ENCODE measurements at places on chromosomes 6 and 20.

DNA sequence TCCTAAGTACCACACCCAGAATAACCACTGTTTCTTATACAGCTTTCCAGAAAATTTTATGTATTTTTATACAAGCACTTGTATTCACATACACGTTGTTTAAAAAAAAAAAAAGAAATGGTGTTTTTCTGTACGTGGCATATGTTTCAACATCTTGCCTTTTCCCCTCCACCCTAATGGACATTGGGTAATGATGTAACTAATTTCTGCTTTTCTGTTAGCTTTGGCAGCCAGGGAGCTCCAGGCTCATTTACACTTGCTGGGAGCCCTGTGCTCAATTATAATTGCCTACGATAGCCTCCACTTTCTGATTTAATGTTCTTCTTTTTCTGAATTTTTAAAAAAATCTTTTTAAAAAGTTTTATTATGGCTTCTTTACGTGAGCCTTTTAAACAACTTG, 352.4 kb downstream of the UTRN start:
- no peak for DNase-seq

- no peak for DNase-seq
Observed at GRCh38 chr6:14475306-14475705, 357.7 kb downstream of the CD83 start.

DNA sequence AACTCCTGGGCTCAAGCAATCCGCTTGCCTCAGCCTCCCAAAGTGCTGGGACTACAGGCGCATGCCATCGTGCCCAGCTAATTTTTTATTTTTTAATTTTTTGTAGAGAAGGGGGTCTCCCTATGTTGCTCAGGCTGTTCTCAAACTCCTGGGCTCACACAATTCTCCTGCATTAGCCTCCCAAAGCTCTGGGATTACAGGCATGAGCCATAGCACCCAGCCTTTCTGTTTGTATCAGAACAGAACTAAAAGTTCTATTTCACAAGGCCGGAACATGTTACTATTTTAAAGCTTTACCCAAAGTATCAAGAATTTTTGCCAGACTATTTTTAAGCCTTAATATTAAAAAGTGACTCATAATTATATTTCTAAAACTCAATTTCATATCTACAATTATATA, 42.4 kb downstream of the NDRG3 start:
- no peak for DNase-seq

- no peak for DNase-seq
Observed at GRCh38 chr6:144330017-144330987, 45.2 kb downstream of the UTRN start.

DNA sequence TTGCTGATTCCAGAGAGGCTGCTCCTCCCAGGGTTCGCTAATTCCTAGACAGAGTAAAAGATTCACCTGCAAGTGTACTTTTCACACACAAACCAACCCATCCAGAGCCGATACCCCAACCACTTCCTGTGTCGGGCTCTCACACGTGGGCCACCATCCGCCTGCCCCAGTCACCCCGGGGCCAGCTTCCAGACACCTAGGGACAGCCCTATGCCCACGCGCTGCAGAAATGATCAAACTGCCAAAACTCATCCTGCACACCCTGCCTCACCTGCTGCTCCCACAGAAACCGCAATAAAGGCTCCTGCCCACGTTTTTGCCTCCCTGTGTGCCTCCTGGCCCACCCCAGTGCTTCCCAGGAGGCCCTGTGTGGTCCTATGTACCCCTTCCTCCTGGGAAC, 59.5 kb downstream of the PSMG4 start:
- DNase-seq: peak; percentile 19

- DNase-seq: peak; percentile 16
Observed at GRCh38 chr6:24547243-24547642, 52.5 kb downstream of the ALDH5A1 start.

- DNase-seq: peak; percentile 70
Observed at GRCh38 chr6:31585491-31585890, 586 bp upstream of the LST1 start.

- DNase-seq: peak; percentile 93
Observed at GRCh38 chr6:31575335-31575901, at the start of gene TNF. TNF (plus strand) TSS chr6:31575565; CDS start chr6:31575742, 177 bp downstream.

DNA sequence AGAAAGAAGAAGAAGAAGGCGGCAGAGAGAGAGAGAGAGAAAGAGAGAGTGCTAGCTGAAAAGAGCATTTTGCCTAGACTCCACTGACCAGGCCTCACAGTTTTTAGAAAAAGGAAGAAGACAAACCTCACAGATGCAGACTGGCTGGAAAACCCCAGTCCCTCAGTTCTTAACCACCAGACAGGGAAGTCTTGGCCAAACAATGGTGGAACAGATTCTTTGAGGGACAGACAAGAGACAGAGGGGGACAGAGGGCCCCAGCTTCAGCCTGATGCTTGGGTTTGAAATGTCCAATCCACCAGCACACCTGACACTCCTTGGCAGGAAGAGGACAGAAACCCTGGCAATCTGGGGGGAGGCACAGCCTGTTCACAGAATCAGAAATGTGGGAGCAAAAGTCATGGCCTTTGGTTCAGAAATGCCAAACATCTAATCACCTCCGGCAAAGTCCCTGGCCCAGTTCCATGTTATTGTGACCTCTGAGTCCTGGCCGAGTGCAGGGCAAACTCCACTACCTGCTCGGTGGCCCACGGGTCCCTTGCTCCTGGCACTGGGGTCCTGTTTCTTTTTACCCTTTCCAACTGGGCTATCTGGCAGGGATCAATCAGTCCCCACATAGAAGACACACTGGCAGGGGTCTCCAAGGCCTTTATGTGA, 235.2 kb downstream of the LY86 start:
- DNase-seq: peak; percentile 16

GRCh38 chr6:127907960-127908640, 7.2 kb upstream of the THEMIS start:
- DNase-seq: peak; percentile 47

DNA sequence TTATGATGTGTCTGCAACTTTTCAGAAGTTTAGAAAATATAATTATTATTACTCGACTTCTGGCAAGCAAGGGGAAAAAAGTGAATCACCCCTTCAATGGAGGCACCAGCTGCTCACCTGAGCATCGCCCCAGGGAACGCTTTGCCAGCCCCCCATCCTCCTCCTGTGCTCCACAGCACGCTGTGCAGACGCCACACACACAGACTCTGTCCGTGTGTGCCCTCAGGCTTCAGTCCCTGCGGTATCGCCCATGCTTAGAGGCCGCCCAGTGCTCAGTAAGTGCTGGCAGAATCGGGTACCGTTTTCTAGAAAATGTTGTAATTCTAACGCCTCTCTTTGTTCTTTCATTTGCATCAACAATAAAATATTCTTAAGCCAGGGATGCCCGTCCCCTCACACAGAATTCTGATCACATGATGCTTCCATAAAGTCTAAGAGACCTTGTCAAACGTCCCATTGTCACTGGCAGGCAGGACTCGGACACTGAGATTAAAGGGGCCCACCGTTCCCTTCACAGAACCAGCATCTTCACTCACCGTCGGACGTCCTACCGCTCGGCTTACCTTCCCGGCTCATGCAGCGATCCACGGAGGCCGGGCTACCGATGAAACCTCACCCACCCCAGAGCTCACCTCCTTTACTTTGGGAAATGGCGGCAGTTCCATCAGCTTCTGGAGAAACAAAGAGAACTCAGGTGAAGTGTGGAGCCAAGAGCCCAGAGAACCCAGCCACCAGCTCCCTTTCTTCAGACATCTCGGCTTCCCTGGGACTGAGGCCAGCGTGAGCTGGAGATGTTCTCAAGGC, 105.5 kb downstream of the DLL1 start:
- no peak for DNase-seq

DNA sequence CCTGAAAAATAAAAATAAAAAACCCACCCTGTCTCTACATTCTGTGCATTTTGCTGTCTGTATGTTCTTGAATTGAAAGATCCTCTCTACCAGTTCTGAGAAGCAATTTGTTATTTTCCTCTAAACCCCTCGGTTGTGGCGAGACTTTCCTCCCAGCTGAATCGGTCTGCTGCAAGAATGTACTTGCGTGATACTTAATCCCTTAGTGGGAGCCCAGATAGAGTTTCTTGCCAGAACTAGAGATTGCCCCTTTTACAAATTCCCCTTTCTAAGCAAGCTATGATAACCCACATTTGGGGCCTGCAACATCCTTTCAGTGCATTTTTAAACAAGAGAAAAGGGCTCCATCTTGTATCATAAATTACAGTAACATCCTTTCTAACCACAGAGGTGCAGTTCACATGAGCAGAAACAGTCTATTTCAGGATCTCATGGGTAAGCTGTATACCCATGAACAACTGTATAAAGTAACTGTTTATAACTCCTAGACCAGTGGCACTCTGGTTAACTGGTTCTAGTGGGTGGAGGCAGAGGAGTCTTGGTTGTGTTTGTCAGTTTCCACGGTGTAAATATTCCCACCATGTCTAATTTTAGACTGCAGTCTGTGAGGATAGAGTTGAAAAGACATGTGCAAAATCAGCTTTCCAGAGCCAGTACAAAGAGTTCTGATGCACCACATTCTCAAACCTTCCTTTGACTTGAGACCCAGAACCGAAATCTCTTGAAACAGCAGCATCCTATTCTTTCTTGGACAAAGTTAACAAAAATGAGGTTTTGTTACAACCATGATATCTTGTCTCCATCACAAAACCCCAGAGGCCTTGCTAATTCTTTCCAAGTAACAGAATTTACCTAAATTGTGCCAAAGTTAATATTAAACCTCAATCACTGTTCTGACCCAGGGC, 113.1 kb upstream of the ZNF217 start:
- peak; percentile 11 for DNase-seq

- no peak for DNase-seq
Observed at GRCh38 chr20:50592282-50593004, 82.3 kb downstream of the PTPN1 start.

- DNase-seq: peak; percentile 55
Observed at GRCh38 chr20:35739294-35740163, 2.5 kb downstream of the RBM39 start.

DNA sequence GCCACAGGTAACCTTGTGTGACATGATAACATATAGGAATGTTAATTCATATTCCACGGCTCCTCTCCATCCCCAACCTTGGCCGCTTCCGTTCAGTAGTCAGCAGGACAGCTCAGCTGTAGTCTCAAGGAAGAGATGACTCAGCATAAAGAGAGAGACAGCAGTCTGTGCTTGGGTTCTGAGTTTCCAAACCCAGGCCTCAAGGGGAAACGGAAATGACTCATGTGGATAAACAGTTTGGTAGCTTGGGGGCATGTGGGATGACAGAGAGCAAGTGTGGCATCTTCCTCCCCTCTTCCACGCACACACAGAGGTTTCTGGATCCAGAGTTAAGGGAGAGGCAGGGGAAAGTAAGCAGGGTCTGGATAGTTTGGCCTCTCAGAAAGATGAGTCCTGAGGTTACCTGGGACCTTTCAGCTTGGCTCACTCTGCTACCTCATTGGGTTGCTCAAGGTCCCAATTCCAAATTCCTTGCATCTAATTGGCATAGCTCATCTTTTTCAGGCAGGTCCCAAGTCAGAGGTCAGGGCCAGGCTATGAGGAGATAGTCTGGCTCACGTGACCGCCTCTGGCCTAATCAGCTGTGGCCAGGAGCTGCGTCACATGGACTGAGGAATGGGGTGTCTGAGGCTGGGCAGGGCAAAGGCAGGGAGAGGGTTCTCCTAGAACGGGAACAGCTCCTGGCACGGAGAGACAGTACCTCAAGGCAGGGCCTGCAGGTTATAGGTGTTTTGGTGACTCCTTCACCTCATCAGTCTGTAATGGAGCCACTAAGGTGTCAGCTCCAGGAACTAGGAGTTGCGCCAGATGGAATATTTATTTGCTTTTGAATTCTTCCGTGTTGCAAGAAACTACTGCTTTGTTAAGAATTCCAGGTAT, 36.5 kb upstream of the MLN start:
- DNase-seq: peak; percentile 6

DNA sequence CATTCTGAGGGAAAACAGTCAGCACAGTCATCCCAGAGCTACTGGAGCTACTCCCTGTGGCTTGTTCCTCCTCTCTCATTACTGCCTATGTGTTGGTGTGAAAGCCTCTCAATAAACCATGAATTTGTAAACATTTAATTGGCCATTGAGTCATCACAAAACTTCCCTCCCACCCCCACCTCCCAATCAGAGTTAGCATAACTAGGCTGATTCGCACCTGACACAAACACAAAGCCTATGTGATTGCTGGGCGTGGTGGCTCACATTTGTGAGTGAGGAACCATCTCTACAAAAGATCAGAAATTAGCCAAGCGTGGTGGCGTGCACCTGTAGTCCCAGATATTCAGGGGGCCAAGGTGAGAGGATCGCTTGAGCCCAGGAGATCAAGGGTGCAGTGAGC, 17.1 kb upstream of the SNTA1 start:
- no peak for DNase-seq

- DNase-seq: no peak
Observed at GRCh38 chr20:49661560-49662329, 51.9 kb downstream of the B4GALT5 start.

DNA sequence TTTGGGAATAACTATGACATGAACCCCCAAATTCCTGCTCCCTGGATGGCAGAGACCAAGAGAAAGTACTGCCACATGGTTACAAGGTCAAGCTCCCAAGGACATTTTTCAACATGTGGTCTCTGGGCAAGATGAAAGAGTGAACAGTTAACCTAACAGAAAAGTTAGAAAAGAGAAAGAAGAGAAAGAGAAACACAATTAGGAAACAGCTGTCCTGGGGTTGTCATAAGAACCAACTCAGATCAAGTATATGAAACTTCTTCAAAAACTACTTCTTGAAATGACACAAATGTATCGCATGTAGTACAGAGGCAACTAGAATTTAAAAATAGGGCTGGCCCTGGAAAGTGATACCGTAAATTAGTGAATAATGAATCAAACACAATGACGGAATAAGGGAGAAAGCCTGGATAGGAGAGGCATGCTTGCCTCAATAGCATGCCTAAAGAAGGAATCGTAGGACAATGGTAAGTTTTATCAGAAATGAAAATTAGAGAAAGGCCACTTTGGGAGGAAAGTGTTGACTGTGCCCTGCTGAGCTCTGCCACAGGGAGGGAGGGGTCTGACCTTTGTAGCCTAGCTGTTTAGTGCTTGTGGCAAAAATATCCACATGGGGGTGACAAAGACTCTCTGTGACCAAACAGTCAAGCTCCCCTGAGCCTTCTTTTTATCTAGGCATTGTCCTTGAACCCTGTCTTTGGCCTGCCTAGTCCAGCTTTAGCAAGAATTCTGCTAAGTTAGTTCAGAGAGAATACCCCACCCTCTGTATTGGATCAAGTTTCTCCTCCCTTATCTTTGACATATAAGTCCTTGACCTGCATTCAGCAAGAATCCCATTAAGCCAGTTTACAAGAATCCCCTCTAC, 4.3 kb upstream of the DCBLD1 start:
- no peak for DNase-seq

DNA sequence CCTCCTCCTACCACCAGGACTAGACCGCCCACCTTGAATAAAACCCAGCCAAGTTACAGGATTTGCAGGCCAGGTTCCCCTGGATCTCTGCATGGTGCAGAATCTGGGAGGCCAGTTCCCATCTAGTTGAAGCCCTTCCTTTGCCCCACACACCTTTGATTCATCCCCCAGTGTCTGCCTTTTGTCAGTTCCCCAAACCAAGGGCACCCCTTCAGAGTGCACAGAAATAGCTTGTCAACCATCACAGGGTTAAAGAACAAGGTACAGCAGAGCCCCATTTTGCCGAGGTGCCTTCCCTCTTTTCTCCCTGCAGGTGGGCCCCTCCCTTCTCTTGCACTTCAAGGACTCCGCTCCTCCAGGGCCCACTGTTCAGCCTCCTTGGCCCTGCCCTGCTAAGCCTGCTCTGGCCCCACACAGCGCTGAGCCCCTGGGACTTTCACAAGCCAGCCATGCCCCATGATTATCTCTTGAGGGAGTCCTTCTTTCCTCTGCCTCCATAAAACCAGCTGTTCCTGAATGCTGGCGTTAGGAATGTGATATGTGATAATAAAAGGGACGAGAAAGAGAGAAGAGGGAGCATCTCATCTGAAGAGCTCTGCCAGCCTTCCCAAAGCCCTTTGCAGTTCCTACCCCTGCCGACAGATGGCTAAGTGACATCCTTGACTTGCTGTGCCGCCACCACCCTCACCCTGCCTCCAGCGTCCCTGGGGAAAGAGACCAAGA, 280.3 kb downstream of the CDC5L start:
- DNase-seq: peak; percentile 9

Measured in CD4-positive, alpha-beta T cell treated with Interleukin-1 beta for 1 hour (primary cell).